CD4-positive, CD25-positive, alpha-beta regulatory T cell (primary cell): ENCODE measurements at places on chromosomes 13 and 19. TPM values are rescaled to one million over a fixed set of nuclear protein-coding genes. Genes with fewer than 3 reads are reported as not detected.

The STAP2 gene
- total RNA-seq, result 2.2 TPM

The FFAR1 gene
- total RNA-seq, result not detected

The GTF2F2 gene
- total RNA-seq, result 16.1 TPM

The TTC9B gene
- total RNA-seq, result not detected

The KDM4B gene
- 70.0 TPM for total RNA-seq

The PSG4 gene
- total RNA-seq, result 0.76 TPM

The ZNF229 gene
- total RNA-seq, result not detected

The FGF22 gene
- 0.81 TPM for total RNA-seq

The LRFN3 gene
- 7.7 TPM for total RNA-seq

The TNFSF13B gene
- total RNA-seq, result 5.4 TPM

The OLFM4 gene
- total RNA-seq, result not detected

The DAND5 gene
- total RNA-seq, result not detected

The KL gene
- not detected for total RNA-seq

The C5AR1 gene
- total RNA-seq, result 0.91 TPM

The COX7A1 gene
- not detected for total RNA-seq

The KCNRG gene
- 0.47 TPM for total RNA-seq

The GAPDHS gene
- total RNA-seq, result not detected

The OLFM2 gene
- total RNA-seq, result 7.7 TPM
